Esophagus muscularis mucosa (tissue), 4 donors: ENCODE measurements at places on chromosomes 5 and 9. TPM values are rescaled to one million over a fixed set of nuclear protein-coding genes. Genes with fewer than 3 reads are reported as not detected.

DNA sequence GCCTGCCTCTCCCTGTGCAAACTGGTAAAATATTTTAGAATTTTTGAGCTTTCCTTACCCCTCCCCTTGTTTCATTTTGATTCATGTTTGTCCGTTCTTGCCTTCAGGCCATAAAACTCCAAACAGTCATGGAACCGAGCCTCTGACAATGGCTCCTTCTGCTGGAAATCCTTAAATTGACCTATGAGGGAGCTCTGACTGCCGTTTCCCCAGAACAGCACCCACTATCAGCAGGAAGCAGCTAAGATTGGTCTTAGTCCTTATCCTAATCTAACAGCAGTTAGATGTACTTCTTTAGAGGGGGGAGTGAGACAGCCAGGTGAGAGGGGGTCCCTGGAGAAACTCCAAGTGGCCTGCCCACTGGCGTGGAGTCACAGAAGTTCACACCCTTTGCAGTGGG is 106.7 kb downstream of the FAM174A start:
- H3K4me3 ChIP-seq = no peak overlapping the region
- H3K27me3 ChIP-seq = no peaks in the 10 kb centered on the region

The ARHGEF28 gene
- 31.2 TPM for total RNA-seq

GRCh38 chr9:103837940-103838339 is 256.2 kb upstream of the SMC2 start:
- no peaks in the 10 kb centered on the region for H3K36me3 ChIP-seq
- DNase-seq = no peak
- H3K4me1 ChIP-seq = no peaks in the 10 kb centered on the region
- H3K4me3 ChIP-seq = no peak overlapping the region
- no peaks in the 10 kb centered on the region for H3K27me3 ChIP-seq

DNA sequence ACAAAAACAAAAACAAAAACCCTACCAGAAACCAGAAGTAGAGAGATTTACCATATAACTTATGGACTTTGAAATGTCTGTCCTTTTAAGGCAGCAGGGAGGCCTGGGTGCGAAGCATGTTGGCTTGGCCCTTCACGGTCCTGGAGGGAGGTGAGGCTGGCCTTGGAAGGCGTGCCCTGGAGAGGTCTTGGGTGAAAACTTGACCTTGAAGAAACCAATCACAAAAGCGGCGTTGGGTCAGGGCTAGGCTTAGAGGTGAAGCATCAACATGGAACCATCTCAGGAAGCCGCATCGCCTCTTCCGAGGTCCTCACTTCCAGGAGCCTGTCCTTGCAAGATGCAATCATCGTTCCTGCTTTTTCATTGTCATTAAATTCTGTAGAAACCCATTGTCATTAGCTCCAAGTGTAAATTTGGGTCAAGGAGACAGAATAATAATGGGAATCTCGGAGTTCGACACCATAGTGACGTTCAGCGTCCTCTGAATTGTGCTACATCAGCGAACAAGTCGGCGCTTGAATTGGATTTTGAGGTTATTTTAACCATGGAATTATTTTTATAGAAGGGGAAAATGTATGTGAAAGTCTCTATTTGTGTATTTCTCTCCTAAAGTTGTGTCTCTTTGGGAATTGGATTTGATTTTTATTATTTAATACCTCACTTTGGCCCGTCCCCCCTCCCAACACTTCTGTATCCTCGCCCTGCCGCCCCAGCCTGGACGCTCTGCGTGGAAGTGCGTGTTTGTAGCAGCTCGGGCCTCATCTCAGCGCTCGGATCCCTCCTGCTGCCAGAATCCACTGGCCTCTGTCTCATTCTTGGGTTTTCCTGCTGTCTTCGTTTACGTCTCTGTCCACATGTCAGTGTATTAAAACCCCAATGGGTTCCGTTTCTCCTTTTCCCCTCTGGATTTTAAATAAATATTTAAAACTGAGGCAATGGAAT is 11.1 kb upstream of the ORM1 start:
- H3K4me1 ChIP-seq = no peaks in the 10 kb centered on the region
- peak; percentile 77 for DNase-seq
- H3K27me3 ChIP-seq = no peaks in the 10 kb centered on the region

GRCh38 chr5:64682608-64683007 is 7.7 kb upstream of the SHISAL2B start:
- no peaks in the 10 kb centered on the region for H3K36me3 ChIP-seq
- H3K4me3 ChIP-seq = no peak overlapping the region
- H3K4me1 ChIP-seq = no peaks in the 10 kb centered on the region

The PIP5K1B gene
- 1.0 TPM for total RNA-seq

The UBQLN1 gene
- total RNA-seq = 112 TPM

DNA sequence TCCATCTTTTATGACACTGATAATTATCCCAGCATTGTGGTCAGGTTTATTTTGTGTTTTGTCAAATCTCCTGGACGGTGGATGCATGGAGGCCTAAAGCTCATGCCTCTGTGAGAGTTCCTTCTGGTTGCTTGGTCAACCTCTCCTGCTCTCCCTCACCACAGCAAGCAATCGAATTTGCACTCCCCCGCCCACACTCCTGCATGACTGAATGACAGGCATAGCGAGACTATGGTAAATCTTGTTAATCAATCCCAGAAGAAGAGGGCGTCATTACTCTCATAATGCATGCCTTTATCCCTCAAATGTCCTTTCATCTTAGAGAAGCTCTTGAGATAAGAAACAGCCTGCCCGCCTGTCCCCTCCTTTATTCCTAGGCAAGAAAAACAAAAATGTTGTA is 1215.0 kb upstream of the CDH9 start:
- DNase-seq = no peak
- no peaks in the 10 kb centered on the region for H3K36me3 ChIP-seq
- no peaks in the 10 kb centered on the region for H3K4me1 ChIP-seq
- H3K27me3 ChIP-seq = no peaks in the 10 kb centered on the region
- no peak overlapping the region for H3K27ac ChIP-seq

- H3K36me3 ChIP-seq = no peaks in the 10 kb centered on the region
- H3K27me3 ChIP-seq = no peaks in the 10 kb centered on the region
- H3K4me1 ChIP-seq = no peaks in the 10 kb centered on the region
- DNase-seq = no peak
- H3K4me3 ChIP-seq = no peak overlapping the region
Measured at GRCh38 chr9:19876569-19877316, 87.9 kb upstream of the SLC24A2 start.

The PPP3R2 gene
- 0.06 TPM for total RNA-seq

The DDX4 gene
- total RNA-seq = not detected
